ENCODE measurements at places on chromosomes 1 and 21.

DNA sequence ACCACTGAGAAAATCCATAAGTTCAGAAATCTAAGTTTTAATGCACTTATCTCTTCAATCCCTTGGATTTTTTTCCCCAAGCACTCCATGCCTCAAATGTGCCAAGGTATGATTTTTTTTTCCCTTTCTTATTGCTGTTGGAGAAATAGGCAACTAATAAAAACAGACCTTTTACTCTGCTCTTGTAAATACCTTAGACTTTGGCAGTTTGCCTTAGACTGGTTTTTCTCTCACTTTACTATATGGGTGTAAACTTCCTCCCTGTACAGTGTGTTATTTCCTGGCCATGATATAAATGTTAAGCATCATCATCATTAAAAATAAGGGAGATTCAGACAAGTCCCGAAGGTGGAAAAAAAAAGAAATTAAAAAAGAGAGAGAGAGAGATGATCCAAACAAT is 65.7 kb downstream of the LRRC8C start:
- DNase-seq: no peak

DNA sequence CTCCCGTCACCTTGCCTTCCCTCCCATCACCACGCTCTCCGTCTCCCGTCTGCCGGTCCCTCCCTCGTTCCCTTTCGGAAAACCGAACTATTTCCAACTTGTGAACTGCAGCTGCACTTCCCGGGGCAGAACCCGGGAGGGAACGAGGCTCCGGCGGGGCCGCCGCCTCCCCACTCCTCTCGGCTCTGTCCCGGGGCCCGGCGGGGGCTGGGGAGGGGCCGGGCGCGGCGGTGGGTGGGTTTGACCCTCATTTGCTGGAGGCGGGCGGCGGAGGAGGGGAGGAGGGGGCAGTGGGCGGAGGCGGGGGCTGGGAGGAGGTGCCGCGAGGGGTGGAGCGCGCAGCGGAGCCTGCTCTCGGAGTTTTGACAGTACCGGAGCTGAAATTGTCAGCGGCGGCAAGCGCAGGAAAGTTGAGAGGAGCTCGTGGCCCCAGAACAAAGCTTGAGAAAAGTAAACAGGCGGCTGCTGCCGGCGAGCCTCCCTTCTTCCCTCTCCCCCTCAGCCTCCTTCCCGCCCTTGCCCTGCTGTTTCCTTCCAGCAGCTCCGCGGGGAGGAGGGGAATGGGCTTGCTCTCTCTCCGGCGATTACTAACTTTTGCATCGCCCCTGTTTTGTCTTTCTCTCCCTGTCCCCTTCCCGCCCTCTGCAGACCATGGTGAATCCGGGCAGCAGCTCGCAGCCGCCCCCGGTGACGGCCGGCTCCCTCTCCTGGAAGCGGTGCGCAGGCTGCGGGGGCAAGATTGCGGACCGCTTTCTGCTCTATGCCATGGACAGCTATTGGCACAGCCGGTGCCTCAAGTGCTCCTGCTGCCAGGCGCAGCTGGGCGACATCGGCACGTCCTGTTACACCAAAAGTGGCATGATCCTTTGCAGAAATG is 2.9 kb downstream of the LMO4 start:
- no peak for DNase-seq

DNA sequence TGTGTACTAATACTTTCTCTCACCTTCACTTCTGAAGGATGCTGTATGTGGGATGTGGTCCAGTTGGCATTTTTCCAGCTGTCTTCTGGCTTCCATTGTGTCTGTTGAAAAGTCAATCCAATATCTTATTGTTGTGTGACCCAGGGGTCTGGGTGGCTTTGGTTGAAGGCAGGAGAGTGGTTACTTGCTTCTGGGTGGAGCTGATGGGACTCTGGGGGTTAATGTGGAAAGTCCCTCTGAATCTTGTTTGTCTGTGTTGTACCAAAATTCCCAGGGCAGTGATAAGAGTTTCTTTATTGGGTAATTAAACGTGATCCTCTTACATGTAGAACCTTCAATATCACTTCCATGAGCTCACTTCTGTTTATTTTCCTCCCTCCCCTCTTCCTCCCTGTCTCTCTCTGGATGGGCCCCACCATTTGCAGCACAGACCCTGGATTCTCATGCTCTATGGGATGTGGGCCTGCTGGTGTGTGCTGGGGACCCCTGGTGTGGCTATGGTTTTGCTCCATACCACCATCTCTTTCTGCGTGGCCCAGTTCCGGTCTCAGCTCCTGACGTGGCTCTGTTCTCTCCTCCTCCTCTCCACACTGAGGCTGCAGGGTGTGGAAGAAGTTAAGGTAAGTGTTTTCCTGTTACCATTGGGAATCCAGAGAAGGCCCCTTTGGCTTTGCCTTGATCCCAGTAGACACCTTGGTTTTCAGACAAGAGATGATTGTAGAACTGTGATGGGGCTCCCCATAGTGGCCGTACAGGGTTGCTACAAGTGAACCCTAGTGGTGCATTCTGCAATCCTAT is 71.5 kb downstream of the HHAT start:
- peak; percentile 36 for DNase-seq

DNA sequence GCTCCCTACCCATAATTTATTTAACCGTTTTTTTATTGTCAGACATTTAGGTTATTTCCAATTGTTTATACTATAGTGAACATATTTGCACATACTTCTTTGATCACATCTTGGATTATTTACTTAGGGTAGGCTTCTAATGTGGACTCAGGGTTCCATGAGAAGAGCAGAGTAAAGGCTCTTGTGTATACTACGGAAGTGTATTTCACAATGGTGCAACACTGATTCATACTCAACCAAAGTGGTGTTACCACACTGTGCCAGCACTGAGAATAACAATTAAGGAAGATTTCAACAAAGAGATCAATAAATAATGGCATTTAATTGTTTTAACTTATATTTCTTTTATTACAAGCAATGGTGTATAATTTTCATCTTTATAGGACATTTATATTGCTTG is 251.2 kb downstream of the ZNF326 start:
- DNase-seq: no peak

DNA sequence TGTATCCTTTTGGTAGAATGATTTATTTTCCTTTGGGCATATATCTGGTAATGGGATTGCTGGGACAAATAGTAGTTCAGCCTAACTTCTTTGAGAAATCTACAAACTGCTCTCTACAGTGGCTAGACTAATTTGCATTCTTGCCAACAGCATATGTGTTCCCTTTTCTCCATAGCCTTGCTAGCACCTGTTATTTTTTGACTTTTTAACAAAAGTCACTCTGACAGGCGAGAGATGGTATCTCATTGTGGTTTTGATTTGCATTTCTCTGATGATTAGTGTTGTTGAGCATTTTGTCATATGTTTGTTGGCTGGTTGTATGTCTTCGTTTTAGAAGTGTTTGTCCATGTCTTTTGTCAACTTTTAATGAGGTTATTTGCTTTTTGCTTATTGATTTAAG is 99.8 kb downstream of the UCK2 start:
- no peak for DNase-seq

GRCh38 chr1:46084553-46085451 is 47.6 kb downstream of the PIK3R3 start:
- no peak for DNase-seq
